Left lobe of liver (tissue), 2 donors: ENCODE measurements at places on chromosomes 5 and 9.

DNA sequence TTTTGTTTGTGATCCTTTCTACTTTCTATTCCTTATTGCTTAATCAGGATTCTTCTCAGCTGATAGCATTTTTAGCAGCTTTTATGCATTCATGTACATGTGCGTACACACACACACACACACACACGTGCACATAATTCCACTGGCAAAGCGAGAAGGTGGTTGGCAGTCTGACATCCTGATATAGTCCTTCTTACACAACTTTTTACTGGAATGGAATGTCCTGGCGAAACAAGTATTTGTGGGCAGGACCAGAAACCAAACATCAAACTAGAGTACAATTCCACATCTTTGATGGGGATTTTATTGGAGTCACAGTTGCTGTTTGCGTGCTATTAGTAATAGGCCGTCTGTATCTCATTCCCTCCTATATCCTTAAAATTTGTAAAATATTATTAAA is 356.5 kb downstream of the CCDC171 start:
- DNase-seq, result no peak

DNA sequence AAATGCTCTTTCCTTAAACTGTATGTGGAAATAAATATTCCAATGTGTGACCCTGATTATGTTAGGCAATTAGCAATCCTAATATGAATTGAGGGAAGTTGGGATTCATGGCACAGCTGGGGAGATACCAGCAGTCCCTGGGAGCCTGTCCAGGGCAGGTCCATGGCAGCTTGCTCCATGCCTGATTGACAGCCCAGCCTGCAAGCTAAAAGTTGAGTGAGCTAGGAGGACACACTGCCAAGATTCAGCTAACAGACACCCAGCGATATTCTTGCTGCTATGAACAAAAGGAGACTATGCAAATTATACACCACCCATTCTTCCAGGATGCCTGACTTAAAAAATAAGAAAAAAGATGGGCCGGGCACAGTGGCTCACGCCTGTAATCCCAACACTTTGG is 6.2 kb downstream of the TGFBI start:
- no peak for DNase-seq

GRCh38 chr5:136064510-136064909 is 35.7 kb downstream of the TGFBI start:
- DNase-seq, result no peak

- DNase-seq, result no peak
Observed at GRCh38 chr5:112708103-112708622, 29.5 kb upstream of the APC start.

- no peak for DNase-seq
Observed at GRCh38 chr9:36318212-36318802, 60.1 kb upstream of the GNE start.

GRCh38 chr9:121135642-121136041 is 60.9 kb downstream of the CNTRL start:
- no peak for DNase-seq

- no peak for DNase-seq
Observed at GRCh38 chr5:54516051-54516655, 1.4 kb upstream of the SNX18 start.

DNA sequence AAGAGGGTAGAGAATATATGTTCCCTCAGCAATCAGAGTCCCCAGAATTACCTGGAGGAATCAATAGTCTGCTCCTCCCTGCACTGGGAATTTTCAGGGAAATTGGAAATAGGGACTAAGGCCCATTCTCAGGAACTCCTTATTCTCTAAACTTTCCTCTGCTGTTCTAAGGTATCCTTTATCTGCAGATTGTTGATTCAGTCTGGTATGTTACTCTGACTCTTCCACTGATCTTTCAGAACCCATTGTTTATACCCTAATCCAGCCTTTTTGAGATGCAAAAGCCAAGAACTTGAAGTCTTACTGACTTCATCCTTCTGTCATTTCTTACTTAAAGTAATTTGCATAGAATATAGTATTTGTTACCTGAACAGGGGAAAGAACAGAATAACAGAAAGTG is 143.5 kb upstream of the PPP1R2B start:
- no peak for DNase-seq

- no peak for DNase-seq
Observed at GRCh38 chr5:154385236-154385512, 60.6 kb upstream of the SAP30L start.

DNA sequence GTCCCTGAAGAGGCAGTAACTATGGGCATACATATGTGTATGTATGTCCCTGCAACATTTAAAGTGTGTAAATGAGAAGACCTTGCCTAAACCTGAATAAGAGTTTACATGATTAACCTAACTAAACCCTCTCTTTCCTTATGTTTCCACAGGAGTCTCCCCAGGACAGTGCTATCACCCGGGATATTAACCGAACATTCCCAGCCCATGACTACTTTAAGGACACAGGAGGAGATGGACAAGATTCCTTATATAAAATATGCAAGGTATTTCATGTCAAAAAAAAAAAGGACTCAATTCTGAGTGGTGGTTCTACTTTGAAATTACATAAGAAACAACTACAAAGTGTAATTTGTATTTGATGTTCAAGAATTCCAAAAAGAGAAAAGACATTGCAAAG is 31.7 kb downstream of the GPR21 start:
- no peak for DNase-seq

DNA sequence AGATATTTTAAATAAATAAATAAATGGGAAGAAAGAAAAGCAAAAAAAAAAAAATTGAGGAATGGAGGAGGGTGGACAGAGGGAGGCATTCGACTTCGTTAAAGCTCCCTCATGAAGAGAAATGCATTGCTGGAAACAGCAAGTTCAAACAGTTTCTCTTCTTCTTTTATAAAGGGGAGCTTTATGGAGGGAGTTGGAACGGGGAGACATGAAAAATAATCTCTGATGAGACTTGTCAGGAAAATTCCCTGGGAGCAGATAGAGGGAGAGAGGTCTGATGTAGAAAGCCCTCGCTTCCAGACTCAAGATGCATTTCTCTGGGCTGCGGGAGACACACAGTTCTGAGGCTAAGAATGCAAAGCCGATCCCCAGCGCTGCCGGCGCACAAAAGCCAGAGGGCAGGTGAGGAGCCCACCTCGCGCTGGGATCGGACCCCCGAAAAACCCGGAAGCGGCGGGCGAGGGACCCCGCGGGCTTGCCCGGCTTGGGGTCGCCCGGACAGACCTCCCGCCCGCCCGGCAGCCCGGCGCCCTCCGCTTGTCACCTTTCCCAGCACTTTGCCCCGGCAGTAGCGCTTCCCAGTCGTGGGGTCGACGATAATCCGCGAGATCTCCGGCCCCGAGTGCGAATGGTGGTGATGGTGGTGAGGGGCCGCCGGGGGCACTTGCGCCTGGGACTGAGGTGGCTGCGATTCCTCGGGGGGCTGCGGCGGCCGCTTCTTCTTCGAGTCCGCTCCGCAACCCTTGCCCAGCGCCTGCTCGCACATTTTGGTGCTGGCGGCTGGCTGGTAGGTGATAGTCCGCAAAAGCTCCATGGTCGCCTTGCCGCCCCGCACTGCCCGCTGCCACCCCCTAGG is 512 bp downstream of the PLK2 start:
- no peak for DNase-seq

- no peak for DNase-seq
Observed at GRCh38 chr5:10745133-10745532, 15.9 kb downstream of the DAP start.

GRCh38 chr5:79111387-79111959 is at the start of gene BHMT:
Gene BHMT, plus strand, starts transcription at chr5:79111809. Its CDS starts 77 bp downstream, at chr5:79111886.
- DNase-seq, result peak; percentile 97

GRCh38 chr9:8724284-8725018 is 924.9 kb upstream of the DMAC1 start:
- DNase-seq, result no peak

DNA sequence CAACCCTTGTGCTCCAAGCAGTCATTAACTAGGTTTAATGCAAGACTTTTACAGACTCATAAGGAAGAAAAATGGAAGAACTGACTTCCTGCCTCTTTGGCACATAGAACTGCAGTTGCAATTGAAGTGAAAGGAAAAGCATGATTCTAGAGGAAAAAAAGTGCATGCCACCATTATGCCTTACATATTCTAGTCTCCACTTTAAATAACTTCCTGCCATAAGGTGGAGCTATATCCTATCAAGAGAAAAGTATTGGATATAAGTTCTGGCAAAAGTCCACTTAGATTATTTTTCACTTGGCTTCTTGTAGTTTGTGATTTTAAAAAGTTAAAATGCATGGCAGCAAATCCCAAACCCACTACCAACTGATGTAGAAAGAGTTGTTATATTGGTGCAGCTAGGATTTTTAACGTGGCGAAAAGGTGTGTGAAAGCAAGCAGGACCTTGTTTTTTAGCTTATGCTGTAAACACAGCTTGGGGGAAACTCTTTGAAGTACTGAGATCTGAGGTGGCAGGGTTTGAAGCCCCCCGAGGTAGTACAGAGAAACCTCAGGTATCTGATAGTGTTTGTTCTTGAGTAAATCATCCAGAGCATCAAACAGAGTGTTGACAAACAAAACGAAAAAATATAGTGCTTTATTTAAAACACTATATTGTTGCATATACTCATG is 117.9 kb downstream of the ANXA1 start:
- no peak for DNase-seq

DNA sequence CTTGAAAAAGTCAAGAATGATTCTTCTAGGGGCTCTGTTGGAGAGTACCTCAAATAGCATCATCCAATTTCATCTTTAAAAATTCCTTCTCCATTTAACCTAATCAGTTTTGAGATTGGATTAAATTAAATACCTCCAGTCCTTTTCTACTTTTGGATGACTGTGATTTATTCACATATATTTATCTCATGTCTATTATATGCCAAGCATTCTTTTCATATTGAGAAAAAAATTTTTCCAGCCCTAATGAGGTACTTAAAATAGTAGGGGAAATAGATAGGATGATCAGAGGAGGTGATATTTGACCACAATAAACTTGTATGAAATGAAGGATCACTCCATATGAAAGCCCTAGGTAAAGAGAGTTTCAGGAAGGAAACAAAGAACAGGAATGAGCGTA is 250.1 kb downstream of the MAT2B start:
- no peak for DNase-seq

- DNase-seq, result no peak
Observed at GRCh38 chr9:17116400-17116837, 18.4 kb upstream of the CNTLN start.

DNA sequence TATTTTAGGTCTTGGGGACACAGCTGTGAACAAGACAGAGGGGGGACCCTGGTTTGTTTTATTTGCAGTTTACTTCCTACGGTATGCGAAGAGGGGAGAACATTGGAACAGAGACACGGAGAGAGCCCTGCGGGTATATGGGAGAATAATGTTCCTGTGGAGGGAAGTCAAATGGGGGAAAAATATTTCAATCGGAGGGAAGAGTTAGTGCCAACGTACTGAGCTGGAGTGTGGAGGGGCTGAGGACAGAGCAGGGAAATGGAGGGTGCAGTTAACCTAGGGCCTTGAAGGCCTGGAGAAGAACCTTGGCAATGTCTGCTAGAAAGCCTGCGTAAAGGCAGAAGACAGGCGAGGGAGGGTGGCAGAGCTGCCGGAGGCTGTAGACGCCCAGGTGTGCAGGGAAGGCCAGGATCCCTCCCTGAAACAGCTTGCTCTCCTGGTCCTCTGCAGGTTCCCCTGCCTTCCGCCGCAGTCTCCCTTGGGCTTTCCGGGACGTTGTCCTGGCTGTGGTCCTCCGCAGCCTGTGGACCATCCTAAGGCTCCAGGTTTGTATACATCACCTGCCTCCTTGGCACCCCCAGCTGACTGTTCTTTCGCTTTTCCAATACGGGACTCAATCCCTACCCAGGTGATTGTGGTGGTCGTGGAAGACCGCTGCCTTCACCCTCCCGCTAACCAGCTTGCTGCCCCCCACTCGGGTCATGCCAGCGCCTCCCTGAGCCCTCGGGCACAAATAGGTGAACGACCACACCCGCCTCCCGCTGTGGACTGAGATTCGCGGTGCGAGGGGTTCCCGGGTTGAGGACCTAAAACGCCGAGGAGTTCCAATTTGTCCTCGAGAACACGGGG is 1.9 kb upstream of the RACK1 start:
- peak; percentile 52 for DNase-seq

DNA sequence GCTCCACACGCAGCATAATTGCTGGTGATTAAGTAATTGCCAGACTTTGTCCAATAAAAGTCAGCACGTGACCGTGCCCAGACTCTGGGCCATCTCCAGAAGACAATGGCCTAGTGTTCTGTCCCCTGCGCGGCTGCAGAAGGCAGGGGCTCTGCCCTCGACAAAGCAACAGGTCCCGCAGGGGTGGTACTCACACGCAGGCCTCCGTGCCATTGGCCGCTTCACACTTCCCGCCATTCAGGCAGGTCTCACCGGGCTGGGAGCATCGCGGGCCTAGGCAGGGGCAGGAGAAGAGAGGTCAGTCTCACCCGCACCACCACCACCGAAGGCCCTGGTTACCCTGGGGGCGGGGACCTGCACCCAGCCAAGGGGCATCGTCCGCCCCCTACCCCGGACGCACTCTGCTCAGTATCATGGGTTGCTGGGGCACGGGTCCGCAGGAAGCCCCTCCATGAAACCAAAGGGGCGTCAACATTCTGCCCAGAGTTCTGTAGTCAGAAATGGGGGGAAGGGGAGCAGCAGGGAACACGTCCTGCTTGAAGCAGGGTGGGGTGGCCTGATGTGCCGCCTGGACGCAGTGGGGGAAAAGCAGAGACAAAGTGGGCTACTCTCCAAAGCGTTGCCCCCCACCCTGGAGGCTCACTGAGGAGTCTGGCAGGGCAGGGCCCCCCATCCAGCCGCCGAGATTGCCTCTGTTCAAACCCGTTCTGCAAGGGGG is 1.9 kb downstream of the NOTCH1 start:
- peak; percentile 77 for DNase-seq

DNA sequence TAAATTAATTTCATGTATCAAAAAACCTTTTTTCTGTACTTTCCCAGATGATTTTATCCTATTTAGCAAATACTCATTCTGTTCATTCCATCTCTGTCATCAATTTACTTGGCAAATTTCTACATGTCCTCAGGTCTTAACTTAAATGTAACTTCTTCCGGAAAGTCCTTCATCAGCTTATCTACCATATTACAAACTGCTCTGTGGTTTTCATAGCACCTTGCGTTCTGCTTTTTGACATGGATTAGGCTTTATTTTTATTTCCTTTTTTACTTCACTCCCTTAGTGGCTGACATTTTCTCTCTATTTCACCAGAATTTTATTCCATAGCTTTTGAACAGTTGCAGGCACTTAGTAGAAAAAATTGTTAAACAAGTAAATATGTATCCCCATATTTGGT is 1040.8 kb downstream of the TAF11L14 start:
- no peak for DNase-seq

DNA sequence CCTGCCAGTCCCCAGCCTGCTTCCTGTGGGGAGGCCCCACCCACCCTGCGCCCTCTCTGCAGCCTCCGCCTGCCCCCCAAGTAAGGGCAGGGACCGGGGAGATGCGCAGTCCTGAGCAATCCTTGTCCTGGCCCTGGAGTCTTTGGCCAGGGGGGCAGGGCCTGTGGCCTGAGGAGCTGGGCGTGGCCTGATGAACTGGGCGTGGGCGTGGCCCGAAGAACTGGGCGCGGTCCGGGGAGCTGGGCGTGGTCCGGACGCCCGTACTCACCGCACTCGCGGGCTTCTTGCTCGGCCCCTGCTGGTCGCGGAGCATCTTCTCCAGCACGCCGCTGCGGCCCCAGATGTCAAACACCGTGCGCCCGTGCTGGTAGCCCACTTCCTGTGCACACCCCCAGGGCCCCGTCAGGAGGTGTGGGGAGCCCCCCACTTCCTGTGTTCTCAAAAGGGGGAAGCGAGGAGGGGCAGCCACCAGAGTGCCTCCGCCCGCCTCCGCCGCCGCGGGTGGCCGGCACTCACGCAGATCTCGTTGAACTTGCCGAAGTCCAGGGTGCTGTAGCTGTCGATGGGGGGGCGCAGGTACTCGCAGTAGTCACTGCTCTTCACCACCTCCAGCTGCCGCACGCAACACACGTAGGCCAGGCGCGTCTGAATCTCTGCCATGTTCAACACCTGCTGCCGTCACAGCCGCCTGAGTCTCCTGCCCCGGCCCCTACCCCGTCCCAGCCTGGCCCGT is 2.7 kb upstream of the NSMF start:
- DNase-seq, result no peak
